ENCODE measurements at places on chromosomes 12 and 14.

- peak; percentile 35 for DNase-seq
Observed at GRCh38 chr12:54294152-54294952, 6.5 kb downstream of the NFE2 start.

DNA sequence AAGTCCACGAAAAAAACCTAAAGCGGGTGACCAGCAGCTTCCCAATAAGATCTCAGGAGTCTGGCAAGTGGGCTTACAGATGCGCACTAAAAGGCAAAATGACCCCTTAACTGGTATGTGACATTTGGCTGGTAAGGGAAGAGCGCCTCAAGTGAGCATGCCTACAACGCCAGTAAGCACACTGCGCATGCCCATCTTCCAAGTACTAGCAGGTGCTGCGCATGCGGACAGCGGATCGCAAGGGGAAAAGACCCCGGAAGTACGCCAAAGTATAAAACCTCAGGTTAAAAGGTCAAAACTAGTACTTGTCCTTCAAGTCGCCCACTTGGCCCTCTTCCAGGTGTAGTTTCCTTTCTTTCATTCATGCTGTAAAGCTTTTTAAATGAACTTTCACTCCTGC, 518.5 kb upstream of the MDGA2 start:
- no peak for DNase-seq

GRCh38 chr12:16282081-16282480, 4.6 kb upstream of the SLC15A5 start:
- no peak for DNase-seq

DNA sequence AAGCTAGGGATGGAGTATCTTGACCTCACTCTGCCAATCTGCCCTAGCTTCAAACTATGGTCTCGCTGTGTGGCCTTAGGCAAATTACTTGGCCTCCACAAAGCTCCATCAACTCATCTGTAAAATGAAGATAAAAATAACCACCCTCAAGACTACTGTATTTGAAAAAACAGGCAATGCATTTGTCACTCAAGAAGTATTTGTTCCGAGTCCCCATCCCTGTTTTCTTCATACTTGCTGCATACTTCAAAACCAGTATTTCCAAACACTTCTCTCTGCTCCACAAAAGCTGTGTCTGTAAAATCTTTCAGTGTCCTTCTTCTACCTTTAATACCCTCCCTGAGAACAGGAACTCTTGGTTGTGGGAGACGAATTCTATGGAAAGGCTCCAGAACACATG, 47.9 kb downstream of the GTF2A1 start:
- no peak for DNase-seq

GRCh38 chr14:23294734-23295561, 7.7 kb downstream of the PPP1R3E start:
- DNase-seq = peak; percentile 20

- DNase-seq = no peak
Observed at GRCh38 chr12:83404521-83404920, 717.8 kb downstream of the TMTC2 start.

GRCh38 chr12:97229004-97229403, 233.6 kb upstream of the RMST start:
- no peak for DNase-seq

GRCh38 chr12:91388573-91388972, 206.0 kb upstream of the DCN start:
- no peak for DNase-seq

GRCh38 chr12:68157380-68157779, 2.2 kb downstream of the IFNG start:
- no peak for DNase-seq

GRCh38 chr12:116659771-116660481, 77.9 kb downstream of the SPRING1 start:
- no peak for DNase-seq

- DNase-seq = no peak
Observed at GRCh38 chr12:114895827-114896226, 211.9 kb upstream of the TBX3 start.

DNA sequence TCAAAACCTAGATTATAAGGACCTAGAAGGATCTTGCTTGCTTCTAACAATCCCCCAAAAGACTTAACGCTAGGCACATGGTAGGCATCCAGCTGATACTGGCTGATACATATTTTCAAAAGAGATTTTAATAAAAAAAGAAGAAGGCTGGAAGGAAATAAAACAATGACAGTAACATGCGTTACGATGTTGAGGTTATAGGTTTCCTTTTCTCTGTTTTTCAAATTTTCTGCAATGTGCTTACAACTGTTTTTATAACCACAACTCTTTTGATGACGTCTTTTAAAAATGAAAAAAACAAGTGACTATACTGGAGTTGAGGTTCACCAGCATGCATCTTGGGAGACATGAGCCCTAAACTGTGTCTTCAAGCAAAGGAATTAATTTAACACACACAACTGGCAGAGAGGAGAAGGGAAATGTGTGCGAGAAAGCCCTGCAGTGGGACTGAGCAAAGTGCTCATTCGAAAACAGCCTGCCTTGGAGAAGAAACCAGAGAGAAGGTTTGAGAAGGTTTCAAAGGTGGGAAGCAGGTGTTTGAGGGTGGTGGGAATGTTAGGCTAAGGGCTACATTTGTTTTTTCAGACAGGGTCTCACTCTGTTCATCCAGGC, 80.4 kb downstream of the DUSP16 start:
- DNase-seq = no peak

DNA sequence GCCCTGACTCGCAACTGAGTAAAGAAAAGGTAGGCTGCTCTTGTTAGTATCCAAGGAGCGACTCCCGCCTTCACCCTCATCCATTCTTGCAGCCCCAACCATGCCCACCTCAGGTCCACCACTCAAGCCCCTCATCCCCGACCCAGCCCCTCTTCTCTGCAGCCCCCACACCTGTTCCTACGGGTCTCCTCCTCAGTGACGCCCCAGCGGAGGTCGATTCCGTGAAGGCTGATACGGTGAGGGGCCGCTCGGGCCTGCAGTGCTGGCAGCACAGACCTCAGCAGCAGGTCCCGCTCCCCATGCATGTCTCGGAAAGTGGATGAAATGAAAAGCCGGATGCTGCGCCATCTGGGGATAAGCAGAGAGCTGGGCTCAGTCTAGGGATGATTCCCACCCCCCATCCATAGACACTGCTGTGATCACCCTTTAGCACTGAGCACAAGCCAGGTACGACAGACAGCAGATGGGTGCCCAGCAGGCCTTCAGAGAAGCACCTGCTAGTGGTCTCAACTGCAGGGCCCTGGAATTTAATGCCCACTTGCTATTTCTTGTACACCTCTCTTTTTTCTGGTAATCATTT, 26.9 kb downstream of the TEP1 start:
- no peak for DNase-seq

- no peak for DNase-seq
Observed at GRCh38 chr12:107035733-107036132, 48.8 kb upstream of the MTERF2 start.

DNA sequence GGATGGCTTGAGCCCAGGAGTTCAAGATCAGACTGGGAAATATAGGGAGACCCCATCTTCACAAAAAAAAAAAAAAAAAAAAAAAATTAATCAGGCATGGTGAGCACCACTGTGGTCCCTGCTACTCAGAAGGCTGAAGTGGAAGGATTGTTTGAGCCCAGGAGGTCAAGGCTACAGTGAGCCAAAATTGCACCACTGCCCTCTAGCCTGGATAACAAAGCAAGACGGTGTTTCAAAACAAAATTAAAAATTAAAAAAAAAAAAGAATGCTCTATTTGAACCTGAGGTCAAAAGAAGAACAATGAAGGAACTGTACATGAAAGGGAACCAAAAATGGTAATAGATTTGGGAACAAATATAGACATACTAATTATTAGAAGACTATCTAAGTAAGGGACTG, 40.4 kb downstream of the BMP4 start:
- no peak for DNase-seq

- DNase-seq = no peak
Observed at GRCh38 chr14:100140452-100141078, 18.9 kb downstream of the DEGS2 start.

GRCh38 chr12:68393417-68393816, 61.3 kb upstream of the MDM1 start:
- DNase-seq = no peak

DNA sequence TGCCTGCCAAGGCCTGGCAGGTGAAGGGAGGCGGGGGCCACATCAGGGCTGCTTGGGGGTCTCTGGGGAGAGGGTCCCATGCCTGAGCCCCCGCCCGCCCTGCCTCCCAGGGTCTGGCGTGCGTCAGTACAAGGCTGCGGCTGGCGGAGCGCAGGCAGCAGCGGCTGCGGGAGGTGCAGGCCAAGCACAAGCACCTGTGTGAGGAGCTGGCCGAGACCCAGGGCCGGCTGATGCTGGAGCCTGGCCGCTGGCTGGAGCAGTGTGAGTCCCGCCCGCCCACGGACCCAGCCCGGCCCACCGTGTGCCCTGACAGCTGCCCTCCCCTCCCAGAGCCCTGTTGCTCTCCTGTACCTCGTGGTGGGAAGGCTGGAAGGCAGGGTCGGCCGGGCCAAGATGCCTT, 40.7 kb downstream of the KIF26A start:
- no peak for DNase-seq

- DNase-seq = no peak
Observed at GRCh38 chr12:101775816-101776215, 36.6 kb upstream of the SYCP3 start.

- no peak for DNase-seq
Observed at GRCh38 chr12:97948591-97948990, 486.0 kb downstream of the RMST start.

DNA sequence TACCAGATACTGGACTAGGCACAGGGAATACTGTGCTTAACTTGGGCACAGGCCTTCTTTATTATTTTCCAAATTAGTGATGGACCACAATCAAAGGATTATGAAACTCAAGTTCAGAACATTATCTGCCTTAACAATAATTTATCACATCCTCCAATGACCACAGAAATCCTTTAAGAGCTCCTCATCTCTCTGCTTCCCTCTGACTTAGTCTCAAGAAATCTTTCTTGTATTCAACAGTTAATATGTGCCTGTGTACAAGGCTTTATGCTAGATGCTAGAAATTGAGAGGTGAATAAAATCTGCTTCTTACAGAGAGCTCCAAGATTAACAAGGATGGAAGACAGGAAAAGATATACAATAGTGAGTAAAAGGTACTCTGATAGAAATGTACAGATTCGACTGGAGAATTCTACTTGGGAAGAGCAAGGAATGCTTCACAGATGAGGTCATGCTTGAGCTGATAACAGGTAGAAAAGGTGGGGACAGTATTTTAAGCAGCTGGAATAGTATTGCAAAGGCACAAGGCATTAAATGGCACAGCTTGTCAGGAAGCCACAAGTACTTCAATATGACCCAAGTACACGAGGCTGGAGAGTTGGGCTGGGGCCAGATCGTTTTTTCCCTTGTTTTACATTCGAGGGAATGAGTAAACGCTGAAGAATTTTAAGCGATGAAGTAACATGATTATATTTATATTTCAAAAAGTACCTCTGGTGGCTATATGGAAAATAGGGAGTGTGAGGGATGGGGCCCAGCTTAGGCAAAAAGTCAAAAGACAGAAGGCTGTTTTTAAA, 55.1 kb upstream of the ARID2 start:
- DNase-seq = no peak

- no peak for DNase-seq
Observed at GRCh38 chr12:3838076-3838475, 35.1 kb downstream of the PARP11 start.

DNA sequence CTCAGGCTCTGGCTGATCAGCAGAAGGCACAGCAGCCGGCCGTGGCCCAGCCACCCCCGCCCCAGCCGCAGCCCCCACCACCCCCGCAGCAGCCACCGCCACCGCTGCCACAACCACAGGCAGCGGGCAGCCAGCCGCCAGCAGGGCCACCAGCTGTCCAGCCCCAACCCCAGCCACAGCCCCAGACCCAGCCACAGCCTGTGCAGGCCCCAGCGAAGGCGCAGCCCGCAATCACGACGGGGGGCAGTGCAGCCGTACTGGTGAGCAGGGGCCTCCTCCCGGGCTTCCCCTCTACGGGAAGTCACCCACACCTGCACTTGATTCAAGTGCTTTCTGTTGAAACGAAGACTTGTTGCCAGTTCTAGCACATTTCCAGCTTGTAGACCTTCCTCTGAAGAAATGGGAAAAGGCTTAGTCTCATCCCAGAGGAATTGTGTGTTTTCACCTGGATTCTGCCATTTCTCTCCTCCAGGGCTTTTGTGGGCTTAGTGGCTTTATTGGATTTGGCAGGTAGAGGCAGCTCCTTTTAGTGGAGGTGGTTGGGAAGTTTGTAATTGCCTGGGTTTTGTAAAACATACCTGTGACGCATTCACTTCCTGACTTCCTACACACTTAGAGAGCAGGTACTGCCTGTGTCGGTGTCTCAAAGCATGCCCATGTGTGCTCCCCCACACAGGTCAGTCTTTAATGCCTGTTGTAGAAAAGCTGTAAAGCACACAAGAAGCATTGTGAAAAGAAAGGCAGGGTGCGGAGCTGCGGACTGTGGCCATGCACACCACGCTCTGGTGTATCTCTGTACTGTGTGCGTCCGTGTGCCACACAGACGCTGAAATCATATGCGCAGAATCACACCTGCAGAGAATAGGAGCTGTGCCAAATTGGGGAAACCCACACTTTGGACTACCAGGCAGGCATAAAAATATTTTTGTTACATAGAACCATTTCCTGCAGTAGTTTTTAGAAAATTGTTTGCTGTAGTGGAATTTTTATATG, 90.5 kb downstream of the DDX51 start:
- DNase-seq = no peak

DNA sequence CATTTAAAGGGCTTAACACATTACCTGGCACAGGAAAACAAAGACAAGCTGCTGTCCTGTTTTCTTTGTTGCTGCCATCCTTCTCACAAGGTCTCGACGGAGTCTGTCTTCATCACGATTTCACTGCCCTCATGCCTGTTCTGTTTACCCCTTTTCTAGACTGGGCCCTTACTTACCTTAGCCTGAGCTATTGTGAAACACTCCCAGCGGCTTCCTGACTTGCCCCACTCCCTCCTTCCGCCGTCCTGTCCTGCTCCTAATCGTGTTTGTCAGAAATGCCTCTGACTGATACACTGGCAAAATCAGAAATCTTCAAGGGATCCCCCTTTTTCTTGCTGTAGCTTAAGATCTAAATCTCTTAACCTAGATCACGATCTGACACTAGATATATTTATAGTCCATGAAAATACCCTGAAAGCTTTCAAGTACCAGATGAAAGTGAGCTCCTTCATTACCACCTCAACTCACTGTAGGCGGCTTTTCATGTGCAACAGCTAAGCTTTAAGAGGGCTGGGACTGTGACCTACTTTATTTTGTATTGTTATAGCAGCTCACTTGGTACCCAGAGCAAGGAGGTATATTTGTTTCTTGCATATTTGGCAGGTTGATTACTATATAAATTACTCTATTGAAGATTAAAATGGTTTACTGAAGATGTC, 32.1 kb downstream of the TECPR2 start:
- no peak for DNase-seq
